Ammon's horn (tissue), 1 donor: ENCODE measurements at places on chromosomes 3 and 15.

DNA sequence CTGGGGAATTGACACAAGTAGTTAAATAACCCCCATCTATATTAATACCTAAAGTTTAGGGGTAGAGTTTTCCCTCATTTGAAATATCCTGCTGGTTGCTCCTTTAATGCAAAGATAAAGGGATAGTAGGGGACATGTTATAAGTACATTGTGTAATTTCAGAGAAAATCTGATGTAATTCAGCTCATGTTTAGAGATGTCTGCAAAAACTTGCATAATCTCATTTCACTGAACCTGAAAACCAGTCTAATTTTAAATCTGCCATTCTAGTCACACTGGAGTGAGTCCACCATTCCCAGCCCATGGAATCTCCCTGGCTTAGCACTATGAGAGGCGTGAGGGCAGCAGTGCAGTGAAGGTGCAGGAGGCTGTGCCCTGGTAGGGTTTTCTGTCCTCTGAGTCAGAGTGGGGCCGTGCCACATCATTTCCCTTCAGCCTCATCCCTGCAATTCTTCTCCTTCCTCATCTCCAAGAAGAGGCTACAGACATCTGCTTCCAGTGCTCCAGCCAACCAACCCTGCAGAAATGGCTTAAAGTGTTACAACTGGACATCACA lies 246.3 kb upstream of the UMPS start:
- DNase-seq, result no peak

DNA sequence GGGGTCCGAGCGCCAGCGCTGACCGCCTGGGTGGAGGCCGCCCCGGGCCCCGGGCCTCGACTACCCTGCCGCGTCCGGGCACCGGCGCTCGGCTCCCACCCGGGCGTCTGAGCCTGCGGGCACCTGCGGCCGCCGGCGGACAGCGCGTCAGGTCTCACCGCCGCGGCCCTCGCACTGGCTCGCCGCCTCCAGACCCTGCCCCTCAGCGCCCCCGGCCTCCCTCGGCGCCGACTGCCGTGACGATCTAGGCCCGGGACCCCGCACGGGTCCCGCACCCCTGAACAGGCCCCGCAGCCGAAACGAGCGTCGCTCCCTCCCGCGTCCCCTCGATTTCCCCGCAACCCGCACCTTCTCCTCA lies 297 bp downstream of the PRC1 start:
- DNase-seq, result no peak

- no peak for DNase-seq
Measured at GRCh38 chr15:88881775-88882174, 13.6 kb downstream of the HAPLN3 start.

DNA sequence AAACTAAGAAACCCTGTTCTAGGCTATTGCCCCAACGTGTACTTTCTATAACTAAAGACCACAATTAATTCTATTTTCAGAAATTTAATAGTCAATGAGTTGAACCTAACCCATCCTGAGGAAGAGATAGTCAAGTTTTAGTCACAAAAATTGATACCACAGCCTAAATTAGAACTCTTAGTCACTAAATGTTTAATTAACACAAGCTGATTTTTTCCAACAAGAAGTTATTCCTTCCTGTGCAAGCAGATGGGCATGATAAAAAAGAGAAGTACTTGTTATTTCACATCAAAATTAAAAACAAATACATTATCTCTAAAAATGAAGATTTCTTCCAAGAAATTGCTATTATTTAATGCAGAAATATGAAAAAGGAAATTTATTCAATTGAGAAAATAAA lies 38.4 kb upstream of the TERB2 start:
- DNase-seq, result no peak

GRCh38 chr15:62847900-62848489 lies 194.6 kb upstream of the TPM1 start:
- peak; percentile 85 for DNase-seq

GRCh38 chr3:58063022-58063815 lies 55.0 kb downstream of the FLNB start:
- DNase-seq, result no peak

GRCh38 chr3:98817547-98818041 lies 54.5 kb downstream of the ST3GAL6 start:
- peak; percentile 47 for DNase-seq
